ENCODE measurements at places on chromosomes 13 and 19.
A peak's percentile ranks its signal among the peaks of the same experiment; 100 is the strongest.

DNA sequence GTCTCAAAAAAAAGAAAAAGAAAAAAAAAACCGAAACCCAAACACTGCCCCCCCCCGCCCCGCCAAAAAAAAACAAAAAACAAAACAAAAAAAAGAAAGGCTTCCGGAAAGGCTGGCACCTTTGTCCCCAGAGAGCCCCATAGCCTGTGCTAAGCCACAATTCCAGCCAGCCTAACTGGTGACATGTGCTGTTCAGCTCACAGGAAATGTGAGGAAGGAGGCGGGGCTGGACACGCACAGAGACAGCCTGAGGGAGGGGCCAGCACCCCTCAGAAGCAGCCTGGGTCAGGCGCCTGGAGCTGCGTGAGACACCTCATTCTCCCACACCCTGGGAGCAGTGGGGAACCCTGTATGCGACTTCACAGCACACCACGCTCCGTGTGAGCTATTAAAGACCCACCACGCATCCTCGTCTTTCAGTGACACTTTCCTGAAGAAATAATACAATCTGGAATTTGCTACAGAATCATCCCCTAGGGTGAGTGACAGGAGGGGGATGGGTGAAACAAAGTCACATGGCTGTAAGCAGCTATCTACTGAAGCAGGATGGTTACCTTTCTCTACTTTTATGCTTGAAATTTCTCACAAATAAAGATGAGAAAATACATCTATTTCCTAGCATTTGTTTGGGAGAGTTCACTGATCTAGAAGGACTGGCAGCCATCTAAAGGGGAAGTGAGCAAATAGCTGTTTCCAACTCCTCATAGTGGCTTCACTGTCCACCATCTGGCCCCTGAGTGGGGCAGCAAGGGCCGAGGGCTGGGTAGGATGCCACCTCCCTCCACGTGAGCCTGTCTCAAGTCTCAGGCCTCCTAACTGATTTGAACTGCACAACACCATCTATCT, 12.3 kb upstream of the SLC35E1 start:
- peak; percentile 55 for DNase-seq

DNA sequence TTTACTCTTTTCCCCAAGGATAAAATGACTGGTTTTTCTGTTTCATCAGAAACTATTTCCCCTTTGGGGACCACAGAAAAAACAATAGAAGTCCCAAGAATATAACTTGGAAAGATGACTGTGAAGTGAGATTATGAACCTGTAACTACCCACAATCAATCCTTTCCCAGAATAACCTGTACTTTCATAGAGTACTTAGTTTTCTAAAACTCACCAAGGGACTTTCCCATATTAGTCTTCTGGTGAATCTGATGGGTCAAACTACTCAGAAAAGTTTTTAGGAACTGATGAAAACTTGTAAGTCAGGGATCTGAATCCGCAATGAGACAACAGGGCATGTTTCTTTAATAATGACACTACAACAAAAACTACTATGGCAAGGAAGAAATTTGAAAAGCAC, 62.6 kb downstream of the STK24 start:
- no peak for DNase-seq

DNA sequence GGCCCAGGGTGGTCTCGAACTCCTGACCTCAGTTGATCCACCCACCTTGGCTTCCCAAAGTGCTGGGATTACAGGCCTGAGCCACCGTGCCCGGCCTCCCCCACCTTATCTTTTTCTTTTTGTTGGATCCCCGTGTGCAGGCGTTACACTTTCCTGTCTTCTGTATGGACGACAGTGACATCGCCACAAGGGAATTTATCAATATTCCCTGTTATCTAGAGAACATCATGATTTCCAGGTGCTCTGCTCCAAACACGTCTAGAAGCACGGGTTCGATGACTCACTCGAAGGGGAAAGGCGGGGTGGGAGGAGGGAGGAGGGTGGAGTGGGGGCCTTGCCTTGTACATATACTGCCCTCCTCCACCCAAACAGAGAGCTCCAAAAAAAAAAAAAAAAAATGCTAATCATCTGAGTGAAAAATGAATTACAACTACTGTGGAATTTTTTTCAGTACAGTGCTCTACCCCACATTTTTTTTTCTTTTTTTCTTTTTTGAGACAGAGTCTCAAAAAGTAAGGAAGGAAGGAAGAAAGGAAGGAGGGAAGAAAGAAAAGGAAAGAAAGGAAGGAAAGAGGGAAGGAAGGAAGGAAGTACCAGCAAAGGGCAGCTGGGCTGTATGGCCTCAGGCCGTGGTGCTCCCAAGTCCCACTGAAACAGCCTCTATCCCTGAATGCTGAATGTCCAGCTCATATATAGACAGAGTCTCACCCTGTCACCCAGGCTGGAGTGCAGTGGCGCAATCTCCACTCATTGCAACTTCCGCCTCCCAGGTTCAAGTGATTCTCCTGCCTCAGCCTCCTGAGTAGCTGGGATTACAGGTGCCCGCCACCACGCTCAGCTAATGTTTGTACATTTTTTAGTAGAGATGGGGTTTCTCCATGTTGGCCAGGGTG, 36.8 kb downstream of the INSR start:
- no peak for DNase-seq

DNA sequence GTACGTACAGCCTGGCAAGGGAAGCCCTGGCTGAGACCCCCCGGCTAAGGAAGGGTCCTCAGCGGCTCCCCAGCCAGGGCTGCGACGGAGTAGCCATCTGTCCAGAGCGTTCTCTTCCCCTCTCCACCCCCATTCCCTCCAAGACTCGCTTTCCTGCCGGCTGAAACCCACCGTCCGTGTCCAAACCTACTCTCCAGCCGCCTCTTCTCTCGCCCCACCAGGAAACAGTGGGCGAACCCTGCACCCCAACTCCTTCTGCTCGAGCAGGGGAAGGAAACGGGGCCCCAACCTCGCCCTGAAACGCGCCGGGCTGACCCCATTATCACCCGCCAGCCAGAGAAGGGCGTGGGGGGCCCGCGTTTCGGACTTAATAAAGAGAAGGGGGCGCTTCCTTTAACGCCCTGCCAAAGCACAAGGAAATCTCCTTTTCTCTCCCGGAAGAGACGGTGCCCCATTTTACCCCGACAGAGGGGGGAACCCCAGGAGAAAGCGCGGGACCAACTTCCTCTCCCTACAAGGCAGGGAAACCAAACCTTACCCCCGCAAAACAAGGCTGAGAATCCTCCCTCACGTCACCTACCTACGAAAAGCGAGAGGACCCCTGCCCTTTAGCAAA, 2.5 kb downstream of the ZC3H4 start:
- DNase-seq: no peak

DNA sequence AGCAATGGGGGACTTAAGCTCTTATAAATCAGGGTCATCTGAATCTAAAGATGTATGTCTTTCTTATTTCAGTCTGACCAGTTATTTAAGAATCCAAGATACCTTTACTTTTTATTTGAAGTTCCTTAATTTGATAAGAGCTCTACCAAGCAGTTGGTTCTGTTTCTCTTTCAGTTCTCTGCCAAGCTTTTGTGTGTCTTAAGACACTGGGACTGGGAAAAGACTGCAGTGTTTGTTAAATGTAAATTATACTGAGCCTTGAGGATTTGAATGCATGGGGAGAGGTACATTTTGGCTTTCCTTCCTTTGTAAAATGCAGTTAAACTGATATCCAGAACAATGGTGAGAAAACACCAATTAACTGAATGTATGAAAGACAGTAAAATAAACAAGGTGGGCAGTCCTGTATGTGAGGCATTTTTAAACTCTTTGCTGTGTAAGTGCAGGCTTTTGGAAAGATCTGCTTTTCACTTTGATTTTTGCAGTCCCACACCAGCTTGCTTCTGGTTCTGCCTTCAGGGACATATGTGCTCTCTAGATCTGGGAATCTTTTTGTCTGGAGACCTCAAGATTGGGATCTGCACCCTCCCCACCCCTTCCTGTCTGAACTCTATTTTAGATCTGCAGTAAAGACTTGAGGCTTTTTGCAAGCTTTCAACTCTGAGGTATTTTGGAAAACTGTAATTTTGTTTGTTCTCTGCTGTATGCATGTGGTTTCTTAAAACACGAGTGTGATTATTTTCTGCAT, 77.6 kb downstream of the LRCH1 start:
- DNase-seq: no peak

Measured in NCI-H1436 treated with DMSO at 0.1 percent for 48 hours (cell line).